ENCODE measurements at places on chromosomes 7 and 10. TPM values are rescaled to one million over a fixed set of nuclear protein-coding genes. Genes with fewer than 3 reads are reported as not detected.

Gene FAM13C
- not detected for total RNA-seq

Gene CPVL
- 0.51 TPM for total RNA-seq

Gene CFAP46
- total RNA-seq = 0.16 TPM

Gene TMEM168
- total RNA-seq = 25.6 TPM

Gene TUBAL3
- total RNA-seq = not detected

Gene GRK5
- 24.8 TPM for total RNA-seq
